ENCODE measurements at places on chromosomes 2 and 18. TPM values are rescaled to one million over a fixed set of nuclear protein-coding genes. Genes with fewer than 3 reads are reported as not detected.

GRCh38 chr2:133773854-133774653 is 205.8 kb upstream of the NCKAP5 start:
- DNase-seq = no peak

GRCh38 chr2:112185131-112185530 is 46.9 kb downstream of the FBLN7 start:
- no peak for DNase-seq

- no peak for DNase-seq
Measured at GRCh38 chr2:232348936-232349335, 29.6 kb upstream of the ALPP start.

DNA sequence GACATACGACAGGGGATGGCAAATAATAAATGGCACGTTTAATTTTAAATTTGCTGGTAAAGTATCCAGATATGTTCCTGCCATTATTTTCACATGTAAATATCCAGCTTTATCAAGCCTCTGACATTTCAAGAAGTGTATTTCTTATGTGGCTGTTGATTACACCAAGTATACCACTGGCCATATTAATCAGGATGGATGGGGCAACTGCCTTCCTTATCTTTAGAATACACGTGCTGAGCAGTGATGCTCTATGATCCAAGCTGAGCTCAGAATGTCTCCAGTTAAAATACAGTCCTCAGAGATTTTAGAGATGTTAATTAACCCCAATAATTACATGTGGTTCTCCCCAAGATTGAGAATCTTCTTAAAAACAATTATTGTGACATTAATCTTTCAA is 38.3 kb upstream of the RAPGEF4 start:
- no peak for DNase-seq

DNA sequence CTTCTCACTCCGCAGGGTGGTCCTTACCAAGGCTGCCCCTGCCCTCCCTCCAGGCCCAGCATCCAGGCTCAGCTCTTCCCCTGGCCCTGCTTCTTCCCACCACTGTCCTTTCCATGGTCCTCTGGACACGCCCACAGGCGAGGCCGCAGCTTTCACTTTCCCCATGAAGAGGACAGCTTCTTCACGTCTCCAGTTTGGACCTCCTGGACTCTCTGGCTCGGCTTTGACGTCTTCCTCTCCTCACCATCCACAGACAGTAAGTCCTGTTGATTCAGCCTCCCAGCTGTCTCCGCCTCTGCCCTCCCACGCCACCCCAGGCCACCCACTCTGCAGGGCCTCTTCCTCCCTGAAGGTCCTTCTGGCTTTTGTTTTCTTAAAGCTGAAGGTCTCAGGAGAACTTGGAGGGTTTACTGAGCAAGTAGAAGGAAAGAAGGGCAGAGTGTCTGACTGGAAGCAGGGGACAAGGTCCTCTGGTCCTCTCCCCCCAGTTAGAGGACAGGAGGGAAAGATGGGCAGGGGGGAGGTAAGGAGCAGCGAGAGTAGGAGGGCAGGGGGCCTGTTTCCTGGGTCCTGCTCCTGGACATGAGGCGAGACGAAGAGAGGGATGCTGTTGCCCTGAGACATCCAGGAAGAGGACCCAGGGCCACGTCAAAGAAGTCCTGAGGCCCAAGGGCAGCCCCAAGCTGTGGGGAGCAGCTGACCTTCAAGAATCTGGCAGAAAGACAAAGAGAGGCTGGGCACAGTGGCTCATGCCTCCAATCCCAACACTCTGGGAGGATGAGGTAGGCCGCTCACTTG is 24.7 kb upstream of the NMUR1 start:
- DNase-seq = no peak

GRCh38 chr2:124159166-124159565 is 134.1 kb downstream of the CNTNAP5 start:
- DNase-seq = no peak

DNA sequence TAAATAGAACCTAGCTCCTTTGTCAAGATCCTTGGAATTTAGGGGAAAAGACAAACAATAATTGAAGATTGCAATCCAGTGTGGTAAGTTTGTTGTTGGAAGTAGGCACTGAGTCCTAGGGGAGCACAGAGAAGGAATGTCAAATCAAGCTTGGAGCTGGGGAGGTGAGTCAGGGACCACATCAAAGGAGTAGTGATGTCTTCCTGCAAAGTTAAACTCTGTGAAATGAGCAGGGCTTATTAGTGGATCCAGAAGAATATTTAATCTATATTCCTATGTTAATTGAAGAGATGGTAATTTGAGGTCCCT is 41.7 kb upstream of the NABP1 start:
- DNase-seq = no peak

- no peak for DNase-seq
Measured at GRCh38 chr2:81981585-81981984, 1677.0 kb upstream of the LRRTM1 start.

Gene AMER3
- total RNA-seq = not detected

Gene RNU2-63P
- 11.4 TPM for total RNA-seq

Gene CDH19
- not detected for total RNA-seq

Gene NCKAP1
- total RNA-seq = 153 TPM

Data from A673 (cell line).